ENCODE measurements at places on chromosomes 1 and 21.

DNA sequence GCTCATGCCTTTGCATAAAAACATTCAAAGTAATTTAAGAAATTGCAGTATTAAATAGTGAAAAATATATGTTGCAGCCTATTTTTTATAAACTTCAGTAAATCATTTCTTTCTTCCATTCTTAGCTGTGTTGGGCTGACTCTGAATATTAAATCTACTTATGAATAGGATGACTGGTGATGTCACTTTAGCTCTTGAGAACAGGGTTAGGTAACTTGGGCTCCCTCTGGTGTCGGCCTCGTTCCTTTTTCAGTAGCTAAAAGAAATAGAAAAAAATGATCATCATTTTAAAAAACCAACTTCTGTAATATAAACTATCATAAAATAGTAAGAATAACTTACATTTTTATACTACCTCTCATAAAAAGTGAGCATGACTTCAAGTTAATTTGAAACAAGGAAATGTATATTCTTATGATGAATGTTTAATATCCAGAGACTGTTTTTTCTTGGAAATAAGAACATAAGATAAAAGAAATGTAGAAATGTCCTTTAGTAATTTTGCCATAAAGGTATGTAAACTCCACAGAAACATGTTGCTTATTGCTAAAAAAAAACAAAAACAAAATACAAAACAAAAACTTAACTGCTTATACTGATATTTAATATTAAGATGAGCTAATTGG is 26.8 kb upstream of the NCAM2 start:
- DNase-seq, result no peak

- no peak for DNase-seq
Observed at GRCh38 chr1:203148127-203148526, 20.6 kb downstream of the ADORA1 start.

GRCh38 chr1:185244015-185244747 is 72.9 kb downstream of the IVNS1ABP start:
- DNase-seq, result no peak

DNA sequence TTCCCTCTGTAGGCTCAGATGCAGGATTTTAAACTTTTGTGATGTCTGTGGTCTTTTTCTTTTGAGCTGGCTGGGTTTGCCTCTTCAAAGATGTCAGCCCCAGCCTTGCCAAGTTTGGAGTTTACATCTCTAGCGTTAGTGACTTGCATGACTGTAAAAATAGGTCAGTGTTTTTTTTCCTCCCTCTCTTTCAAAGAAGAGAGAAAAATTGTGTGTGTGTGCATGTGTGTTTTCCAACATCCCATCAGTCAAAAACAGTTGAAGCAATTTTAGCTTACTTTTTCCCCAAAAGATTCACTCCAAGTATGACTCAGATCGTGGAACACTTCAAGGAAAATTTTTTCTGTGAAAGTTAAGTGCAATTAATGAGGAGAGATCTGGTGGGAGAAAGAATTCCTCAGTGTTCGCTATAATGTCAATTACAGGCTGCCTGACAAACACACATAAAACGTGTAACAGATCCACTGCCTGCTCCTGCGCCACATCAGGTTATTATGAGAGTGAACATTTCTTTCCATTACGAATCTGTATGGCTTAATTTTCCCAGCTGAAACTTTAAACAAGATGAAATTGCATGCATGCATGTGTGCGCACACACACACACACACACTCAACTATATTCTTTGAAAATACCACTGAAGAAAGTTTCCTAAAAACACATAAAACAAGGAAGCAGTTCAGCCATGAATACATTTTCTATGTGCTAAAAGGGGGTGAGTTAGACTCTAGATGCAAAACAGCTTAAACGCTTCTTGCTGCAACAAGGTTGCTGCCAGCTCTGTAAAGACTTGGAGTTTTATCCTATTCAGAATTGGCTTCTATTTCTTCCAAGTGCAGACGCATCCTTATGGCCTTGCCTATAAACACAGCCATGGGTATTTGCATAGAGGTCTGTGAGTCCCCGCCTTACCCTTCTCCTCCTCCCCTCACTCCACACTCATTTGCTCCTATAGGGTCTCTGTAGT is 55.5 kb downstream of the TLR5 start:
- no peak for DNase-seq

- peak; percentile 34 for DNase-seq
Observed at GRCh38 chr1:226711976-226712741, 26.9 kb downstream of the ITPKB start.

- no peak for DNase-seq
Observed at GRCh38 chr1:177914603-177915002, 55.3 kb downstream of the SEC16B start.

DNA sequence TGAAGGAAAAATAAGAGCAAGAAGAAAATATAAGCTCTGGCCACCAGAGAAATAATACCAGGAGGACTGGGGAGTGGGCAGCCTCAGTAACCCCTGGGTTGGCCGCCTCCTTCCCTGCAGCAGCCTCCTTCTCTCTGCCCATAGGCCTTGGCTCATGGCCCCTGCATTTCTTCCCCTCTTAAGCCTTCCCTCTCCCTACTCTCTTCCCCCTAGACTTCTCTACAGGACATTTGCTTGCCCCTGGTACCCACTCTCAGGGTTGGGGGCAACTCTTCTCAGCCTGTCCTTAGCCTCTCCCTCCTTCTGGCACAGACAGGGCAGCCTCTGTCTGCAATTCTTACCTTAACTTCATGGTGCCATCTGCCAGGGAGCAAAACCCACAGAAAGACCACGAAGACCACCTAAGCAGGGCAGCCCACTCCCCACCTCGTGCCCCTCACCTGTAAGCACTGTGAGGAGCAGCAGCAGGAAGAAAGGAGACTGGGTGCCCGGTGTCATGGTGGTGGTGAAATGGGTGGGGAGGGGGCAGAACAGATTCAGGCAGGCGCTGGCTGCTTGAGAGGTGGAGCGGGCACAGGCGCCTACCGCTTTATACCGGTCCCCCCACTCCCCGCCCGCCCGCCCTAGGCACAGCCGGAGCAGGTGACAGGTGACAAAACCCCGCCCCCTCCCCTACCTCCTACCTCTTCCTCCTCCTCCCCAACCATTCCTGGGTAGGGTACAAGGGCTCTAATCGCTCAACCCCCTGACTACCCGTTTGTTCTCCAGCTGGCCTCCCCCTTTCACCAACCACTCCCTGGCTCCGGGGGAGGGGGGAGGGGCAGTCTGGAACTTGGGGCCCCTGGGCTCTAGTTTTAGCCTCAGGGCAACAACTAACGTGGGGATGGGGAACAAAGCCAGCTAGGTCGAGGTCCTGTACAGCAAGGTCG is 15.1 kb downstream of the THBS3 start:
- no peak for DNase-seq

All from activated CD4-positive, CD25-positive, alpha-beta regulatory T cell treated with anti-CD3 and anti-CD28 coated beads, Interleukin-2, amount 50 U/mL, for 16 hours (primary cell).